ENCODE measurements at places on chromosomes 12 and 14. TPM values are rescaled to one million over a fixed set of nuclear protein-coding genes. Genes with fewer than 3 reads are reported as not detected.

The PLEKHD1 gene
- total RNA-seq = not detected

DNA sequence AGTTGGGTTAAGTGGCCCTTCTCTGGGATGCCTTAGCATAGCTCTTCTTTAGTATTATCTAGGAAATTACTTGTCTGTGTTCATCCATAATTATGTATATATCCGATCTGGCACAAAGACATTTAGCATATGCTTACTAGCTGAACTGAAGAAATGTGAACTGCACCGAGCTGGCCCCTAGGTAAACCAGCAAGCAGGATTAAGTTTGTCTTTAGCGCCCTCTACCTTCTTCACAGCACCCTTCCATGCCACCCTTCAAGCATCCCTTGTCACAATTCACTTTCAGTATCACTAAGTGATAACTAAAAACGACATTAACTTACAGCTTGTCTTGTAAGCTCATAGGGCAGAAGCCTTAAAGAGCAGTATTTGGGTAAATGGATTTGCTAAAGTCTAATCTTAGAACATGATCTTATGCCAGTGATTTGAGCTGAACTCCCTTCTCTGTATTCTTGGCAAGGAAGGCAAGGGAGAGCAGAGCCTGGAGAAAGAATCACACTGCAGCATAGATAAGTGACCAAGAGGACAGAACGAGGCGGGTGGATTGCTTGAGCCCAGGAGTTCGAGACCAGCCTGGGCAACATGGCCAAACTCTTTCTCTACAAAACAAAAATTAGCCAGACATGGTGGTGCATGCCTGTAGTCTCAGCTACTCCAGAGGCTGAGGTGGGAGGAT, 2.6 kb upstream of the HAL start:
- H3K27ac ChIP-seq = no peak overlapping the region
- no peak for DNase-seq
- H3K27me3 ChIP-seq = no peaks in the 10 kb centered on the region
- peaks cover 41% of the 10 kb centered on the region for H3K36me3 ChIP-seq

DNA sequence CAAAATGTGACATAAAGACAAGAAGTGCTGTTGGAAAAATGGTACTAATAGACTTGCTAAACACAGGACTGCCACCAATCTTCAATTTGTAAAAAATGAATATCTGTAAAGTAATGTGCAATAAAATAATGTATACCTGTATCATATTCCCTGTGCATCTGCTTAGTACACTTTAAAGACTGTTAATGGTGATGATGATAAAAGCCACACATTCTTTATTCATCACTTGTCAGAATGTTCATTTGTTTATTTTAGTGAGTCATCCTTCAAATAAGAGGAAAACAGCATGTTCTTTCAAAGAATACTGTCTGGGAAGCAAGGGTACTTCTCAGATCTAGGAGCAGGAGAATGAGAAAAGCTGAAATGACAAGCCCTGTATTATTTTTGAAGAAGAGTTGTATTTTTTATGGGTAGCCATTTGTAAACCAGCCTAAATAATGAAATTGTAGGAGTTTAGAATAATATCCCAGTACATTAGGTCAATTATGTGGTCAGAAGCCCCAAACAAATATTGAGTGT, 78.3 kb upstream of the PSMA6 start:
- no peak overlapping the region for H3K4me3 ChIP-seq
- no peaks in the 10 kb centered on the region for H3K27me3 ChIP-seq
- DNase-seq = no peak
- no peaks in the 10 kb centered on the region for H3K36me3 ChIP-seq
- H3K4me1 ChIP-seq = no peaks in the 10 kb centered on the region

The WNT1 gene
- total RNA-seq = not detected

The GPD1 gene
- total RNA-seq = 133 TPM

- H3K4me1 ChIP-seq = no peaks in the 10 kb centered on the region
- no peak overlapping the region for H3K27ac ChIP-seq
- H3K27me3 ChIP-seq = no peaks in the 10 kb centered on the region
- no peak overlapping the region for H3K4me3 ChIP-seq
- no peaks in the 10 kb centered on the region for H3K36me3 ChIP-seq
These were observed 52.8 kb upstream of the ELK3 start for GRCh38 chr12:96141216-96141912.

DNA sequence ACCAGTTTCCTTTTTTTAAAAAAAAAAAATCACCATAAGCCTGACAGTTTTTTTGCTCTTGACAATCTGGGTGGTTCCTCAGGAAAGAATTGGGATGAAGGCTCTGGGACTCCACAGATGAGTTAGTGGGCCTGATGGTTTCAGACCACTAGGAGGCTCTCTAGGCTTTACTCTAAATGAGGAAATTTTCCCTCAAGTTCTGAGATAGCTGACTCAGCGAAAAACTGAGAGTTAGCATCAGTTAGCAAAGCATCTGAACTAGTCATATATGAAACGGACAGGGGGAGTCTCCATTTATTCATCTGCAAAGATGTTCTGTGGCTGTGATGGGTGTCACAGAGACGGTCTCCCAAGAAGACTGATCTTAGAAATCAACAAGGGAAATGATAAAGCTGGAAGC, 314.3 kb upstream of the OR4E1 start:
- H3K27me3 ChIP-seq = peaks cover 5% of the 10 kb centered on the region
- H3K36me3 ChIP-seq = no peaks in the 10 kb centered on the region
- no peak overlapping the region for H3K4me3 ChIP-seq
- no peaks in the 10 kb centered on the region for H3K4me1 ChIP-seq
- H3K27ac ChIP-seq = no peak overlapping the region

The C12orf54 gene
- not detected for total RNA-seq

GRCh38 chr14:67442139-67442906, 30.4 kb upstream of the PLEK2 start:
- no peak overlapping the region for H3K4me3 ChIP-seq
- no peaks in the 10 kb centered on the region for H3K27me3 ChIP-seq
- no peak overlapping the region for H3K27ac ChIP-seq
- H3K36me3 ChIP-seq = no peaks in the 10 kb centered on the region
- no peak for DNase-seq

DNA sequence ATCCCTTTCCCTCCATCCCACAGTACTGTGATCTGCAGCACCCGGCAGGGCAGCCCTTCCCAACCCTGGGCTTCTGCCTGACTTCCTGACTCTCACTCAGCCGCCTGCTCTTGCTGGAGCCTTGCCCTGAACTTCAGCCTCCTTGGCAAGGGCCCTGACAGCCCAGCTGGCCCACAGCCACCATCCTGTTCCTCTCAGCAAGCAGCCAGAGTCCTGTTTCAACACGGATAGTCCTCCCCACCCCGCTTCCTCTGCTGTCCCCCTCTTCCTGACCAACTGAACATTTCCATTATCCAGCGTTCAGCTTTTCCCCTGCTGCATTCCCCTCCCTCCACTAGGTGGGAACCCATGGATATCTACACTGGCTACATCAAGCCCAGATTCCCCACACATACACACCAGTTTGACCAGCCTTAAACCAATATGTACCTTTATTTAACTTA, 74.0 kb upstream of the MDM1 start:
- H3K4me1 ChIP-seq = peaks cover 35% of the 10 kb centered on the region
- H3K27me3 ChIP-seq = no peaks in the 10 kb centered on the region
- H3K36me3 ChIP-seq = no peaks in the 10 kb centered on the region
- peak; percentile 97 for DNase-seq
- peak overlapping the region; percentile 8 for H3K4me3 ChIP-seq
- peak overlapping the region; percentile 69 for H3K27ac ChIP-seq

- H3K4me1 ChIP-seq = no peaks in the 10 kb centered on the region
- H3K4me3 ChIP-seq = no peak overlapping the region
- no peaks in the 10 kb centered on the region for H3K27me3 ChIP-seq
- no peak for DNase-seq
- H3K36me3 ChIP-seq = no peaks in the 10 kb centered on the region
These were observed 122.0 kb upstream of the DHRS4 start for GRCh38 chr14:23831596-23831995.

DNA sequence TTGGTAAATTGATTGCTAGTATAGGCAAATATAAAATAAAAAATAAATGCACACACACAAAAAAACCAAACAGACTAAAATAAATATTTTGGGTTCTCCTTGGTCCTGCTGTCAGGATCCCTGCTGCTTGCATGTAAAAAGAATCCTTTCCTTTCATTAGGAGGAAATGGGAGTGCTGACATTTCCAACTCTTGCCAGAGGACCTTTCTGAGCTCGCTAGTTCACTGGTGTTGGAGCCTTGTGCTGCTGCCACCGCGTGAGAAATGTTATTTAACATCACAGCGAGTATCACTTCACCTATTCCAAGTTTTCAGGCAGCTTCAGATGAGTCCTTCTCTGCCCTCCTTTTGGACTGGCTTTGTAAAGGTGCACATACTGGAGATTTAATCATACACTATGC, 358.9 kb downstream of the NPAS3 start:
- H3K36me3 ChIP-seq = no peaks in the 10 kb centered on the region
- H3K4me1 ChIP-seq = no peaks in the 10 kb centered on the region
- H3K27ac ChIP-seq = no peak overlapping the region
- H3K27me3 ChIP-seq = no peaks in the 10 kb centered on the region
- DNase-seq = no peak
- no peak overlapping the region for H3K4me3 ChIP-seq

DNA sequence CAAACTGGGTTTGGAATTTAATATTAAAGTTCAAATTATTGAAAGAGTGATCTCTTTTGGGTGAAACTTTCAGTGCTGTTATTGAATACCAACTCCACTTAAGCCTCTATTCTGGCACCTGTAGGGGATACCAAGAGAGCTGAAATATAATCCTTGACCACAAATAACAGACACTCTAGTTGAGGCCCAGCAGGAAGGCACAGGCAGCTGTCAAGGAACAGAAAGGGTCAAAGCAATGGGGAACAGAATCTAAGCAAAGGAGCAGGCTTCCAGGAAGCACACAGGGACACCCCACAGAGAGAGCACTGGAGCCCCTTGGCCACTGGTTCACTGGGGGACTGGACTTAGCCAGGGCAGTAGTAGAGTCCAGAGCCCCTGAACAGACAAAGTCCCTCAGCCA, 120.9 kb upstream of the SFSWAP start:
- no peaks in the 10 kb centered on the region for H3K4me1 ChIP-seq
- no peaks in the 10 kb centered on the region for H3K36me3 ChIP-seq
- H3K27ac ChIP-seq = no peak overlapping the region
- DNase-seq = no peak
- peaks cover 6% of the 10 kb centered on the region for H3K27me3 ChIP-seq

- no peaks in the 10 kb centered on the region for H3K4me1 ChIP-seq
- H3K27me3 ChIP-seq = no peaks in the 10 kb centered on the region
- H3K36me3 ChIP-seq = no peaks in the 10 kb centered on the region
- no peak overlapping the region for H3K27ac ChIP-seq
These were observed 36.7 kb downstream of the PTPRR start for GRCh38 chr12:70883855-70884254.

DNA sequence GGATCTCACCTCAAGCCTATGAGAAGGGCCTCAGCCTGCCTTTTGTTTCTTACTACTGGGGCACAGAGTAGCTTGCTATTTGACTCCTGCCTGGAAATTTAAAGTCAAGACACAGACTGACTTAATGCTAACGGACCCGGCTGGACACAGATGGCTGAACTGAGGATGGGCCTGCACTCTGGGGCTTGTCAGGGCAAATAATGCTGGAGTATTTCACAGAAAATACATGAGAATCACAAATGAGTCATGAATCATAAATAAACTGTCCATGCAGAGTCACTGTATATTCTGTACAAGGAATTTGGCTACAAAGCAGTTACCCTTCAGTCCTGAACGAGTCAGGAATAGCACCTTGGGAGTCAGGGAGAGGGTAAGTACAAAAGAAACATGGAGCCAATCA, 683.2 kb upstream of the FOXG1 start:
- no peak overlapping the region for H3K4me3 ChIP-seq
- H3K36me3 ChIP-seq = no peaks in the 10 kb centered on the region
- H3K4me1 ChIP-seq = no peaks in the 10 kb centered on the region
- no peak overlapping the region for H3K27ac ChIP-seq
- DNase-seq = no peak

DNA sequence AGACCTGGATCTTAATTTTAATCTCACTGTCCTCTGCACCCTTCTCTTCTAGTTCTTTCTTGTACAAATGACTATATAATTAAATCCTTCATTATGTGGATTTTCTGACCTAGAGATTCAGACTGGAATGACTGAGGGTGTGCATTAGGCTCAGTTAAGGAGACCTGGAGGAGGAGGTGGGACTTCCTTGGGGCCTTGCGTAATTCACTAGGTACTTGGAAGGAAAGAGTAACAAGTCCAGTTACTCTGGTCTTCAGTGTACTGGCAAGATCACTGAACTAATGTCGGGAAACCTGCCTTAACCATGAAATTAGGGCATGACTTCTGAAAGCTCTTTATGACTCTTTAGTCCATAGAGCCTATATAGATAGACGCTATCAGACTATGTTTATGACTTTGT, 441.4 kb downstream of the EGLN3 start:
- no peak for DNase-seq
- no peaks in the 10 kb centered on the region for H3K36me3 ChIP-seq
- no peak overlapping the region for H3K27ac ChIP-seq
- no peak overlapping the region for H3K4me3 ChIP-seq
- no peaks in the 10 kb centered on the region for H3K4me1 ChIP-seq

GRCh38 chr12:31249356-31249755, 76.6 kb downstream of the SINHCAF start:
- H3K36me3 ChIP-seq = no peaks in the 10 kb centered on the region
- no peak overlapping the region for H3K4me3 ChIP-seq
- H3K27me3 ChIP-seq = no peaks in the 10 kb centered on the region
- DNase-seq = no peak
- H3K4me1 ChIP-seq = no peaks in the 10 kb centered on the region

DNA sequence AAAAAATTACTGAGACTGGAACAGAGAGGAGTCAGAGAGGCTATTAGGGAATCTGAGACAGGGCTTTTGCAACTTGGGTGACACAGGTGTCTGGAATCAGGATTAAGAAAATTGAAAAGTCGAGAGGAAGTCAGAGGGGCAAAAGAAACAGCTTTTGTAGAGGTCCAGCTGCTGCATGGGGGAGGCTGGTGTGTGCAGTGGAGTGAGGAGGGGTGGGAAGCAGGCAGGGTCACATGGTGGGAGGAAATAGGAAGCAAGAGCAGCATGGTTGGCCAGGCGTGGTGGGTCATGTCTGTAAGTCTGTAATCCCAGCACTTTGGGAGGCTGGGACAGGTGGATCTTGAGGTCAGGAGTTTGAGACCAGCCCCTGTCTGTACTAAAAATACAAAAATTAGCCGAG, 69.7 kb upstream of the VRK1 start:
- H3K36me3 ChIP-seq = no peaks in the 10 kb centered on the region
- H3K27ac ChIP-seq = no peak overlapping the region
- H3K4me3 ChIP-seq = no peak overlapping the region
- no peaks in the 10 kb centered on the region for H3K4me1 ChIP-seq

- H3K27me3 ChIP-seq = no peaks in the 10 kb centered on the region
- H3K36me3 ChIP-seq = peaks cover 2% of the 10 kb centered on the region
- H3K27ac ChIP-seq = no peak overlapping the region
These were observed 22.3 kb downstream of the BLTP3B start for GRCh38 chr12:100120355-100120754.

The RIMBP2 gene
- 0.27 TPM for total RNA-seq

DNA sequence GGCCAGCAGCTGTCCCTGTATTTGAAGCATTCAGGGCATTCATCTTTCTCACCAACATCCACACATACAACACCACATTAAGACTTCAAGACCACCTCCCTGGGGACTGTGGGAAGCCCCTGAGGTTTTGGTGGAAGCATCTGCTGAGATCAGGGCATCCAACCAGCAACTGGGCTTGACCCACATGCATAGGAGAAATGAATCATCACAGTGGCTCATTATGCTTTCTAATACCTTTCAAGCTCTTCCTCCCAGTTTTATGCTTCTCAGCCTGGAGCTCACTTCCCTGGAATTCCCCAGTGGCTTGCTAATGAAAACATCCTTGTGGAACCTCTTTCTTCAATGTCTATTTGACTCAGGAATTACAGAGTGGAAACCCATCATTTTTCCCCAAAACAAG, 21.4 kb upstream of the CMKLR1 start:
- no peaks in the 10 kb centered on the region for H3K36me3 ChIP-seq
- no peaks in the 10 kb centered on the region for H3K4me1 ChIP-seq
- no peak overlapping the region for H3K27ac ChIP-seq
- no peak for DNase-seq

The MSI1 gene
- 0.06 TPM for total RNA-seq

The EPYC gene
- not detected for total RNA-seq

The TBC1D30 gene
- 0.40 TPM for total RNA-seq
